ENCODE measurements at places on chromosomes 1 and 21.

DNA sequence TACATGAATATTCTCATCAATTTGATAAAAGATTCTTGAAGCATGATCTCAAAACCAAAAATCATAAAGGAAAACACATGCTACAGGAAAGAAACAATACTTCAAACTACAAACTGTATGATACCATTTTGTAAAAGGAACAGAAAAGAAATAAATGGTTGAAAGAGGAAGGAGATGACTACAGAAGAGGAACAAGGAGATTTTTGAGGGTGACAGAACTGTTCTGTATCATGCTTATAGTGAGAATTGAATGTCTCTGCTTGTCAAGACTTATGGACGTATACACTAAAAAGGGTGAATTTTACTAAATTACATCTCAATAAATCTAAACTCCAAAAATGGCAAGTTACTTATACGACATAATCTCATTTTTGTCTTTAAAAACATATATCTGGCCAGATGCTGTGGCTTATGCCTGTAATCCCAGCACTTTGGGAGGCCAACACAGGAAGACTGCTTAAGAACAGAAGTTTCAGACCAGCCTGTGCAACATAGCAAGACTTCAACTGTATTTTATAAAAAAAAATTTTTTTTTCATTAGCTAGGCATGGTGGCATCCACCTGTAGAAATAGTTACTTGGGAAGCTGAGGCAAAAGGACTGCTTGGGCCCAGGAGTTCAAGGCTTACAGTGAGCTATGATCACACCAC is 125.4 kb downstream of the EIF4G3 start:
- no peak for DNase-seq

DNA sequence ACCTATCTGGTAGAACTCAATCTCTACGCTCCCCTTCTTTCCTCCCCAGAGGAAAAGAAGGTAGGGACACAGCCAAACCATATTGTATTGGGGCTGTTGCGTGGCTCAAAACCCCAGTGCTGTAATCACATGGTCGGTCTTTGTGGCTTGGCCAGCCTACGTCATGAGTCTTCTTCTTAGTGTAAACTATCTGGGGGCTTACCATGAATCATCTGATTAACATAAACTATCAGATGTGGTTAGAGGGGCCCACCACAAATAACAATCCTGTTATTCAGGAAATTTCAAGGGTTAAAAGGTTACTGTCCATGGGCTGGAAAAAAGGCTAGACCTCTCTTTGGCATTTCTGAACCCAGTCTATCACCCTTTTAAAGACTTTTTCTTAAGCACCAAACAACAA is 49.5 kb upstream of the GPR52 start:
- DNase-seq: no peak

DNA sequence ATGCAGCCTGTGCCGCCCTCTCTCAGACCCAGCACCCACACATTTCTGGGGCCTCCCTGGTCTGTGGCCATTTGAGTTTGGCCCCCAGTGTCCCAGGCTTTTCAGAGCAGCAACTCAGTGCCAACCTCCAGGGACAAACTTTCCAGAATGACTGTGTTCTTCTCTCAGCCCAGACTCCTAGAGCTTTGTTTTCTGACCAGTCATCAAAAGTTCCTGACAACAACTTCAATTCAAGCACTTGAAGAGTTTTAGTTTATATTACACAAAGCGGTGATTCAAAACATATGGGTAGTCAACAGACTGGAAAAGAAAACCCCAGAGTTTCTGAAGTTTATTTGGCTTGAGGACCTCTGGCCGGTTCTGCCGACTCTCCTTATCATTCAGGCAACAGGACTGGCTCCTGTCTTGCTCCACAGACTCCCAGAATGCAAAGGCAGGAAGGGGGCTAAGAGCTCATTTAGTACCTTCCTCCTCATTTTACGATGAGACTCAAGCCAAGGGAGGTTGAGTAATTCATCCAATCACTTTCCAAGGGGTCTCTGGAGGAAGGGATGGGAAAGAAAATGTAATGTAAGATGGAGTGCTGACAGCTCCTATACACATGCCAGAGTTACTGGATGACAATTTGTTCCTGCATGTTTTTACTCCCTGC is 27.0 kb upstream of the TIAM1 start:
- no peak for DNase-seq

GRCh38 chr1:181326348-181326747 is 157.0 kb upstream of the CACNA1E start:
- DNase-seq: no peak

- no peak for DNase-seq
Observed at GRCh38 chr1:54245501-54245900, 45.5 kb downstream of the MRPL37 start.

- DNase-seq: no peak
Observed at GRCh38 chr1:78913950-78914349, 92.6 kb downstream of the ADGRL4 start.

- peak; percentile 16 for DNase-seq
Observed at GRCh38 chr21:31660259-31660565, 719 bp downstream of the SOD1 start.

GRCh38 chr21:34298534-34299167 is 65.2 kb upstream of the KCNE2 start:
- no peak for DNase-seq

DNA sequence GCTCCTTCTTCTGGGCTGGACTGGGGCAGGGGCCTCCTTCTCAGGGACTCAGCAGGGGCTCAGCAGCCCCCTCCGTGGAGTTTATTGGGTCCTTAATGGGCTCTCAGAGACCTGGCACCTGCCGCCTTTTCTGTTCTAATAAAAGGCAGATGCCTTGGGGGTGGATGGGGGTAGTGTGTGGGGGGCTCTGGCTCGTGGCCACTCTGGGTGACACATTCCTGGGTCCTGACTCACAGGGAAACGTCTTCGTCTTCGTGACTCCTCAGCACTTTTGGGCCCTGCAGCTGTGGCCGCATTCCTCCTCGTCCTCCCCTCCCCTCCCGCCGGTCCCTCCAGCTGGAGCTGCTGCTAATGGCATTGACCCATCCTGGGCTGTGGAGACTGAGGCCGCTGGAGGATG is 107.8 kb upstream of the WNT4 start:
- no peak for DNase-seq

DNA sequence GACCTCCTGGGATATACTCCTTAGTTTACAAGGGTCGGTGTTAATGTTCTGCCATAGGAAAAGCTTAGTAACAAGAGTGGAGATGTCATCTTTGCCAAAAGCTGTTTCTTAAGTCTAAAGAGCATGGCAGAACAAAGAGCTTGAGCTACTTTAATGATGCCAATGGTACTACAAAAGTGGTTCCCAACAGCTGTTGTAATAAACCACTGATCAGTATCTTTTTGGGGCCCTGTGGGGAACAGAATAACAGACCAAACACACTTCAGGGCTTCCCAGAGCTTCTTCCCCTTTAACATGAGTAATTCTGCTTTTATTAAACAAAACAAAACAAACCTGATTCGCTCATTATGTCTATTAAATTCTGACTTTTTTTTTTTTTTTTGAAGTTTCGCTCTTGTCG is 116.3 kb downstream of the NCAM2 start:
- no peak for DNase-seq

DNA sequence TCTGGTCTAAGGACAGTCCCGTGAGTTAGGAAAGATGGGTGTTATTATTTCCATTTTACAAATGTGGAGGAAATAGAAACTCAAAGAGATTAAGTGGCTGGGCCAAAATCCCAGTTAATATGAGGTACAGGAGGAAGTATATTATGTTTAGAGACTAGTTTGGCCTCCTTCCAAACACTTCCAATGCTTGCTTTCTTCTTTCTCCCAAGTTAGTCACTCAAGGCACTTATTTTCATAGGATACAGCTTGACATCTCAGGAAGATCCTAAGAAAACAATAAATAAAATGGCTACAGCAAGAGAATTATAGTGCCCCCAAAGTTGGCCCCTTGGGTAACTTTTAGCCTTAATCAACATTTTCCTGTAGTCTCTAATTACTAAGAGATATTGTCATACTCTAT is 47.5 kb upstream of the IPO9 start:
- no peak for DNase-seq

- DNase-seq: no peak
Observed at GRCh38 chr1:8970870-8971337, 25.2 kb downstream of the CA6 start.

GRCh38 chr1:230681599-230681998 is 32.3 kb downstream of the AGT start:
- DNase-seq: peak; percentile 48

- no peak for DNase-seq
Observed at GRCh38 chr1:9904596-9904995, 5.5 kb downstream of the CTNNBIP1 start.

DNA sequence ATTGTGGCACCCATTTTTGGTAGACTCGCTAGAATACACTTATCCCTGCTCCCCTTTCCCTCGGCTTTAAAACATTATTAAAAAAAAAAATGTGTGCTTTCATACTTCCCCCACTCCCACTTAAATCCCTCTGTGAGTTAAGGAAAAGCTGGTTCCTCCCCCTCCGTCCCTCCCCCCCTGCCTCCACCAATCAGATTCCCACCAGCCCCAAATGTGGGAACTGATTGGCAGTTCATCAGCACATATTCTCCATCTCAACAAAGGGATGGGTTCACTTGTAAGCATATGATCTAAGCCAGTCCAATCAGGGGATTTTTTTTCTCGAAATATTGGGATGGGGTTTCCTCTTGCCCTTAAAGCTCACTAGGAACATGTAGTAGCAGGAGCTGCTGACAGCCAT is 10.8 kb upstream of the FYB2 start:
- DNase-seq: no peak

- no peak for DNase-seq
Observed at GRCh38 chr1:54583307-54583686, 35.3 kb downstream of the ACOT11 start.

- no peak for DNase-seq
Observed at GRCh38 chr1:182056601-182057366, 4.7 kb downstream of the ZNF648 start.

DNA sequence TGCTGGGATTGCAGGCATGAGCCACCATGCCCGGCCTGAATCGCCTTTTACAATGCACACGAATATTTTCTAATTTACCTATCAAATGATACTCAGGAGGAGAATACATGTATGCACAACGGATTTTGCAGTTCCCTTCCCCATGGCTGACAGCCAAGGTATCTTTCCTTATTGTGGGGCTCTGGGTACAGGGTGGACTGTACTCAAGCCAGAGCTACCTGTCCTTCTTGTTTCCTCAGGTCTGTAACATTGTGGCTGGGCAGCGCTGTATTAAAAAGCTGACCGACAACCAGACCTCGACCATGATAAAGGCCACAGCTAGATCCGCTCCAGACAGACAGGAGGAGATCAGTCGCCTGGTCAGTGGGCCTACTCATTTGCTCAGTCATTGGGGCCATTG is 18.2 kb downstream of the AGO1 start:
- no peak for DNase-seq

GRCh38 chr1:84480650-84481049 is 1.6 kb downstream of the RPF1 start:
- no peak for DNase-seq

GRCh38 chr1:96845464-96845863 is 123.9 kb downstream of the PTBP2 start:
- DNase-seq: no peak

- no peak for DNase-seq
Observed at GRCh38 chr1:27527890-27528817, 38.2 kb upstream of the WASF2 start.

- peak; percentile 73 for DNase-seq
Observed at GRCh38 chr1:205950280-205950679, 7.0 kb upstream of the SLC26A9 start.

DNA sequence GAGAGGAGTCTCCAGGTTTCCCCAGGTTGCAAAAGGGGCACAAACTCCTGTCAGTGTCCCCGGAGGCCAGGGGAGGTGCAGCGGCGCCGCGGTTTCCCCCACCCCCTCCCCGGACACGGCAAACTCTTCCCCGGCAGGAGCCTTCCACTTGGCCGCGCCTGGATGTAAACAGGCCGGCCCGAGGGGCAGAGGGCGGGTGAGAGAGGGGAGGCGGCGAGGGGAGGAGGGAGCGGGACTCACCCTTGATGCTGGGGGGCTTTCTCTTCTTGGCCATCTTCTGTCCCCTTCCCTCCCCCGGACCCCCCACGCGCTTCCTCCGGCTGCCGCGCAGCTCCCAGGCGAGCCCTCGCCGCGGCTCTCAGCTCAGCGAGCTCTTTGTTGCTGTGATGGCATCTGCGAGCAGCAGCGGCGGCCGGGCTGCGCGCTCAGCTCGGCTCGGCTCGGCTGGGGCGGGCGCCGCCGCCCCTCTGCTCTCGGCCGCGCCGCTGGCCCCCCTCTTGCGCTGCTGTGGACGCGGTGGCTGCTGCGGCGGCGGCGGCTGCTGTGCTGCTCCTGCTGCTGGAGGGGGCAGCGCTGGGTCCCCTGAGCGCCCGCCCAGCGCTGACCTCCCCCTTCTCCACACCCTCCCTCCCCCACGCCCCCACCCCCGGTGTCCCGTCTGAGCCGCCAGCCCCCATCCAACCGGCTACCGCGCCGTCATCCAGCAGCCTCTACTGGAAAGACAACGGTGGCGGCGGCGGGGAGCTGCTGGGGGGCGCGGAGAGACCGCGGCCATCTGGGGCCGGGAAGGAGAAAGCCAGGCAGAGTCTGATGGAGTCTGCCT is 4.9 kb upstream of the SLC44A5 start:
- no peak for DNase-seq

DNA sequence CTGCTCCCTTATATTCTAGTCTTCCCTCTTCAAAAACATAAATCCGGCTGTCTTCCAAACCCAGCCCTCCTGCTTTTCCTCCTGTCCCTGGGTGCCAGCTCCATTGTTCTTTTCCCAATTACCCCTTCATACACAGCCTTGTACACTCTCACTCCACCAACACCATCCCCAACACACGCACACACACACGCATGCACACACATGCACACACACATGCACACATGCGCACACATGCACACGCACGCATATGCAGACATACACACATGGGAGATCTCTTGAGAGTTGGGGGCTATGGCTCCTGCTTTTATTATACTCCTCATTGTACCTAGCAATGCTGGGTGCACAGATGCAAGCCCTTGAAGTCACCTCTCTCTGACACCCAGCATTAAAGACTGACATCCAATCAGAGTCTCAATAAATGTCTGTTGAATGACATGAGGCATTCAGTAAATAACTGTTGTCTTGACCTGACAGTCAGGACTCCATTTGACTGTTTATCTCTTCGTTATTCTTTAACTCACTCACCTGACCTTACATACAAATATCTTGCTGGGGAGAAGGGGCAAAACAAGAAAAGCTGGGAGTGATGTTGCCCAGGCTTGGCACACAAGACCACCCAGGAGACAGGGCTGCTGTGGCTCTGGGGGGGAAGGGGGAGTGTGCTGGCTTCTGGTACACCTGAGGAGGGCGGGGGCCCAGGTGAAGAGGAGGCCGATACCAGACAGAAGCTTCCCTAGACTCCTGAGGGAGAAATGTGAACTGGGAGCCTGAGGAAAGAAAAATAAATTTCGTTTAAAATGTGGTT is 16.0 kb downstream of the ABCA4 start:
- no peak for DNase-seq

GRCh38 chr1:38064197-38064903 is 17.8 kb upstream of the POU3F1 start:
- no peak for DNase-seq
